ENCODE measurements at places on chromosomes 1 and 21. TPM values are rescaled to one million over a fixed set of nuclear protein-coding genes. Genes with fewer than 3 reads are reported as not detected.
A peak's percentile ranks its signal among the peaks of the same experiment; 100 is the strongest.

GRCh38 chr1:219990782-219991510 lies 55.4 kb downstream of the EPRS1 start:
- peaks cover 27% of the 10 kb centered on the region for H3K36me3 ChIP-seq
- no peak overlapping the region for H3K27ac ChIP-seq
- peak; percentile 14 for DNase-seq
- H3K4me3 ChIP-seq, result no peak overlapping the region

- peak overlapping the region; percentile 58 for H3K4me3 ChIP-seq
- H3K27me3 ChIP-seq, result peaks cover 66% of the 10 kb centered on the region
- H3K4me1 ChIP-seq, result no peaks in the 10 kb centered on the region
- H3K36me3 ChIP-seq, result no peaks in the 10 kb centered on the region
- no peak overlapping the region for H3K27ac ChIP-seq
These were observed 544 bp downstream of the ILDR2 start for GRCh38 chr1:166974647-166975345.

- H3K4me1 ChIP-seq, result no peaks in the 10 kb centered on the region
- H3K27ac ChIP-seq, result no peak overlapping the region
- H3K36me3 ChIP-seq, result no peaks in the 10 kb centered on the region
- H3K4me3 ChIP-seq, result no peak overlapping the region
- H3K27me3 ChIP-seq, result no peaks in the 10 kb centered on the region
These were observed 29.3 kb downstream of the ERG start for GRCh38 chr21:38468989-38469388.

GRCh38 chr1:81165963-81166362 lies 634.8 kb upstream of the ADGRL2 start:
- H3K27me3 ChIP-seq, result no peaks in the 10 kb centered on the region
- DNase-seq, result no peak
- H3K4me1 ChIP-seq, result no peaks in the 10 kb centered on the region
- H3K27ac ChIP-seq, result no peak overlapping the region

GRCh38 chr1:228318823-228319241 lies 87.8 kb downstream of the TRIM11 start:
- H3K4me3 ChIP-seq, result no peak overlapping the region
- H3K4me1 ChIP-seq, result no peaks in the 10 kb centered on the region
- no peak for DNase-seq
- no peaks in the 10 kb centered on the region for H3K27me3 ChIP-seq
- no peaks in the 10 kb centered on the region for H3K36me3 ChIP-seq
- H3K27ac ChIP-seq, result no peak overlapping the region

- no peaks in the 10 kb centered on the region for H3K36me3 ChIP-seq
- H3K4me3 ChIP-seq, result no peak overlapping the region
- no peak overlapping the region for H3K27ac ChIP-seq
- no peaks in the 10 kb centered on the region for H3K4me1 ChIP-seq
- DNase-seq, result no peak
These were observed 201.1 kb downstream of the PRDM2 start for GRCh38 chr1:13901039-13901438.

DNA sequence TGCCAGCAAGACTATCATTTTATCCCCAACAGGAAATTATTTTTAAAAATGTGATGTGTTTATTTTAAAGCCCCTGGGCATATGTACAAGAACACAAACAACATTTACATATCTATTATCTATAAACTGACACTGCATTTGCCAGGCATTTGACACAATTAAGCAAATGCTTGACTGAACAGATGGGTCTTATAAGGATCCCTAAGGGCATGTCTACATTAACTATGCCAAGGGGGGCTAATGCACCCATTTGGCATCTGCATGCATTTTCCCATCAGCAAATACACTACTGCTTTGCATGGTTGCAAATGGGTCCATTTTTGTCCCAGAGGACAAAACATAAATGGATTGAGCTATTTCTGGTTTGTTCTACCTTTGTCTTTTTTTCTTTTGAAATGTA lies 884.8 kb upstream of the B3GALT2 start:
- H3K27ac ChIP-seq, result no peak overlapping the region
- H3K36me3 ChIP-seq, result no peaks in the 10 kb centered on the region
- no peak overlapping the region for H3K4me3 ChIP-seq
- no peaks in the 10 kb centered on the region for H3K27me3 ChIP-seq
- peaks cover 5% of the 10 kb centered on the region for H3K4me1 ChIP-seq

Gene LHX8
- 0.52 TPM for total RNA-seq

Gene TMEM201
- total RNA-seq, result 10.9 TPM
